ENCODE measurements at places on chromosomes 1 and 21. TPM values are rescaled to one million over a fixed set of nuclear protein-coding genes. Genes with fewer than 3 reads are reported as not detected.

DNA sequence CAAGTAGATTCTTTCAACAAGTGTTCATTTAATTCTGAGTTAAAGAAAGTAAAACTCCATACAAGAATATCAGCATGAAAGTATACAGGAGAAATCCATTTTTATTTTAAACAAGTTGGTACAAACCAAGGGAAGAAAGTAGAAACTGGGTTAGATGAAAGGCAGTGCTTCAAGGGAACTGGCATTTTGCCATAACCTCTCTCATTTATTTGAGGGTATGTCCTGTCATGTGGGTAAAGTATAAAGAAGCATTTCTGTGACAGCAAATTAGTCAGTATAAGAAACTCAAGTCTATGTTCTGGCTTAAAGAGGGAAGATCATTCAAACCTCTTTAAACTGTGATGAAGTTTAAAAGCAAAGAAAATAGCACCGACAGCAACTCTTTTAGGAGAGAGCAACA, 32.0 kb downstream of the OLFM3 start:
- DNase-seq, result no peak

Gene PDC
- not detected for total RNA-seq

Gene SLC6A9
- 20.2 TPM for total RNA-seq

DNA sequence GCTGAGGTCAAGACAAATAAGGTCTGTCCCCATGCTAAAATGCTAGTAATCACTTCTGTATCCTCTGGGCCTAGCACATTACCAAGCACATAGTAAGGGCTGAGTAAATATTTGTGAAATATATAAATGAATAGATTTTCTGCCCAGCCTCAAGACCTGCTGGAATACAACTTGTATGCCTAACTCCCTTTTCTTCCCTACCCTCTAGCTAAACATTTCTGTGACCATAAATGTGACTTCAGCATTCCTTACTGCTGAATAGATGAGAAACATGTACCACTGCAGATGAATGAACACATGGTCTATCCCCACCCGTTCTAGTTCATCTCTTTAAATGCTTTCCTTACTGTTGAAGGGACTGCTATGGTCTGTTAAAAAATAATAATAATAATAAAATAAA, 209.0 kb upstream of the HOOK1 start:
- DNase-seq, result no peak

Gene ADORA1
- total RNA-seq, result 88.5 TPM

Gene CDA
- total RNA-seq, result 2.6 TPM

- no peak for DNase-seq
Observed at GRCh38 chr1:13708380-13708982, 8.5 kb downstream of the PRDM2 start.

DNA sequence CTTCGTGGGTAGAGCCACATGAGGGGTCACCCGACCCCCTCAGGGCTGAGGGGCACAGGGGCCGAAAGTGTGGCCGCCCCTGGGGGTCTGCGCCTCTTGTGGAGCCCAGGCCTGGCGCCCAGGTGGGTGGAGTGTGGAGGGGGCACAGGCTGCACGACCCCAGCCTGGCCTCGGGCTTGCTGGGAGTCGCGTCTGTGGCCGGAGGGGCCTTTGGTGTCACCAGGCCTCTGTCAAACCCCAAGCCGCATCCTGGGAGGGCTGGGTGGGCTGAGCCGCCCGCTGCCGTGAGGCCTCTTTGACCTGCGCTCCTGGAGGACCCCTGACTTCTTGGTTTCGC, 60.7 kb downstream of the FAAP20 start:
- no peak for DNase-seq

DNA sequence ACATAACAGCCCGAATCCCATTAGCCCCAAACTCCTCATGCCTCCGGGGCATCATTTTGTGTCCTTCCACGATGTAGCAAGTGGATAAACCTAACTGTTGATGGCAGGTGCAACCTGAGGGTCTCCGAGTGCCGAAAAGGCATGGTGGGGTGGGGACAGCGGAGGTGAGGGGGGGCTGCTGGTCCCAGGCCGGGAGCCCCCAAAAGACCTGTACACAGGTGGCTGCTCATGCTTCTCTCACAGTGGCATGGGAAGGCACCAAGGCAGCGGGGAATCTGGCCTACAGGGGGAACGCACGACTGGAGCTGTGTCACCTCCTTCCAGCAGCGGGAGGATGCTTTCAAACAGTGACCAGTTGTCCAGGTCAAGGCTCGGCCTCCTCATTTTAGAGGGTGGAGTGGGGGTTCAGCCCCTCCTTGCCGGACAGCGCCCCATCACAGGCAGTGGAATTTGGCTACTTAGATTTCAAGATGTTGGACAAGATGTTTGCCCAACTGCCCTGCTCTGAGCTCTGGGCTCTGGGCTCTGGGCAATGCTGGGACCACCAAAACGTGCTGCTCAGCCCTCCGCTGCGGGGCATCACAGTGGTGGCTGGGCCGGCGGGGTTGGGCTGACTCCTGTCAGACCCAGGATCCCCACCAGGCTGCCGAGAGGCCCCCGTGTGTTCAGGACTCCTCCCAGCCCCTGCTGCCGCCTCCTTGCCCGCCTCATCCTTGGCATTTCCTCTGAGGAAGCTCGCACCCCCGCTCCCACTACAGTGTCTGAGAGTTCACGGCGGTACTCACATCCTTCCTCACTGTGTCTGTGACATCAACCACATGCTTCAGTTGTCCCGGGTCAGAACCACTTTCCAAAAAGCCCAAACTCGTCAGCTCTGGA, 7.6 kb downstream of the DNMT3L start:
- DNase-seq, result no peak

- DNase-seq, result no peak
Observed at GRCh38 chr1:244248426-244248825, 197.3 kb downstream of the ZBTB18 start.

DNA sequence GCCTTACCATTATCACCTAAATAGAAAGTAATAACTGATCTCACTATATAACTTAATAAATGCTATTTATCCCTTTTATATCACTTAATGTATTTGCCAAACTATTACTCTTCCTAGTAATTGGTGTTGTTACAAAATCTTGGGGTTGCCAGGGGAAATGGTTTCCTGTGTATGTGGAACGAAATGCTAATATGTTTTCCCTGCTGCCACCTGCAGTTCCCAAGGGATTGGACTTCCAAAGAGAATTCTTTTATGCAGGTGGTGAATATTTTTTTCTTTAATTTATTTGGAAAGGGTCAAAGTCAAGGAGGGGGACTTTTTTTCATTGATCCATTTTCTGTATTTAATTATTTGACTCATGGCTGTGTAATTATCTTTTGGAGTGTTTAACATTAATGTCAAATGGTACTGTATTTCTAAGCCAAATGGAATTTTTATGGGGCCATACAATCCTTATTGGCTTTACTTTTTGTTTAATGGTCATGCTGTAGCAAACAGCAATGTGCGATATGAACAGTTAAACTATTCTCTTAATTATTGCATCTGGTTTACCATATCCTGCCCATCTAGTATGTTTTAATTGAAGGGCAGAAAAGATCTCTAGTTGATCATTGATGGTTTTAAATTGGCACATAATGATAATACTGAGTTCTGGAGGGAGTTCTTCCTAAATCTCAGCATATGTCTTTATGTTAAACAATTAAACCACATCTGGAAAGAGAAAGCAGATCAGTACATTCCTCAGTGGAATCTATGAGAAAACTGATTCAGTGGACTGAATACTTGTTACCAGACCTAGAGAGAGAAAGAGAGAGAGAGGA, 486.3 kb downstream of the TTLL7 start:
- no peak for DNase-seq

Gene VANGL2
- total RNA-seq, result 7.2 TPM

- no peak for DNase-seq
Observed at GRCh38 chr1:183238071-183238470, 52.0 kb downstream of the LAMC2 start.

DNA sequence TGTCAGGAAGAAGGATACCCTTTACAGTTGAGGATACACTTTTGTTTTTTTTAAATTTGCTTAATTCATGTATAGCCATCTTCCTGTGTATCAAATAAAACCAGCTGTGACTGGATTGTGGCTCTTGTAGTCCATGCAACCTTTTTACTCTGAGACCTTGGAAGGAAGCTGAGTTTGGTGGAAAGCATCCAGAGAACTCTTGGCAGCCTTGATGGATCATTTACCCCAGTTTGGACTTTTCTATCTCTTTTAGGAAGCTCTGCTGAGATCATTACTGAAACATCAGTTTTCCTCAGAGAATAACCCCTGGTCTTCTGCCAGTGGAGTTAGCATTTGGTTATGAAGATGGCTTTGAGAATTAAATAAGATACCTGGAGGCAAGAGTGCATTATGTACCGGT, 21.2 kb upstream of the APOBEC4 start:
- no peak for DNase-seq

DNA sequence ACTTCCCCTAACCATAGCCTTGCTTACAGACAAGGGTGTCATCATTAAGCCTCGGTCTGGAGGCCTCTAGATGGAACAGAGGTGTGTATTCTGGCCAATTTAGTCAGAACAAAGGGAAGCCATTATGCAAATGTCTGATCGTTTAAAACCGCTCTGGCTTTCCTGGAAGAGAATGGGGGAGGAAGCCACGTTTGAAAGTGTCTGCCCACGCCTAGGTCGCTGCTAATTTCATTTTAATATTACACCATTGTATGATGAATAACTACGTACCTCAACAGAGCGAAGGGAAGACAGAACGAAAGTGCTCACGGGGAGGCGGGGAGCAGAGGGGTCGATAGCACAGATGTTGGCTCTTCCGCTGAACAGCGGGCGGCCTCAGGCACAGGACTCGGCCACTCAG, 41.1 kb upstream of the CSF3R start:
- no peak for DNase-seq

DNA sequence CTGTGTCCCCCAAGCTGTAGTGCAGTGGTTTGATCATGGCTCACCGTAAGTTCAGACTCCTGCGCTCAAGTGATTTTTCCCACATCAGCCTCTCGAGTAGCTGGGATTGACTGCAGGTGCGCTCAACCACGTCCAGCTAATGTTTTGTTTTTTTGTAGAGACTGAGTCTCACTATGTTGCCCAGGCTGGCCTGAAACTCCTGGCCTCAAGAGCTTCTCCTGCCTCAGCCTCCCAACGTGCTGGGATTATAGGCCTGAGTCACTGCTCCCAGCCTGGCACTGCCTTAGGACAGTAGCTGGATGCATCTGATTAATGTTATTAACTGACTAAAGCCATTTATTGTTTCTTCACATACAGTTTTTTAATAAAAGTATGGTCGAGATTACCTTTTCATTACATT, 40.2 kb downstream of the RNF11 start:
- no peak for DNase-seq

Gene LYPD8
- 7.2 TPM for total RNA-seq

Gene CACHD1
- total RNA-seq, result 18.4 TPM

Gene FCGR2B
- 0.33 TPM for total RNA-seq

Gene TCEA3
- total RNA-seq, result 4.4 TPM

Gene PPIAL4G
- 0.96 TPM for total RNA-seq

DNA sequence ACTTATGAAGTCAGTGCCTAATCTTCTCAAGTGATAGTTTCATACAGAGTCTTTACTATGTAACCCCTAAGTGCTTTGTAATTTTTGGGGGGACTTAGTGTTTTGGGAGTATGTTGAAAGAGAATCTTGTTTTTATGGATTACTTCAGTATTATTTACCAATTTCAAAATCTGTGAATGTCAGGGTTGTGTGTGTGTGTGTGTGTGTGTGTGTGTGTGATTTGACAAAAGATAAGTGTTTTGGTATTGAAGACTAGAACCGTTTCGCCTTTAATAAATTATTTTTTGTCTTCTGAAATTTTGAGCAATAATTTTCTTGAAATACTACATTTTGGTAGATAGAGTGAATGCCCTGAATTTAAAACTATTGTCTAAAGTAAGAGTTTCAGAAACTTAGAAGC, 5.8 kb downstream of the MAGI3 start:
- no peak for DNase-seq

Gene GPX7
- 6.0 TPM for total RNA-seq

Gene OR6K3
- not detected for total RNA-seq

Gene KIAA1614
- total RNA-seq, result 11.7 TPM

GRCh38 chr1:179831852-179832699, 45.5 kb downstream of the TOR1AIP2 start:
- no peak for DNase-seq

Gene ELF3
- 0.83 TPM for total RNA-seq

DNA sequence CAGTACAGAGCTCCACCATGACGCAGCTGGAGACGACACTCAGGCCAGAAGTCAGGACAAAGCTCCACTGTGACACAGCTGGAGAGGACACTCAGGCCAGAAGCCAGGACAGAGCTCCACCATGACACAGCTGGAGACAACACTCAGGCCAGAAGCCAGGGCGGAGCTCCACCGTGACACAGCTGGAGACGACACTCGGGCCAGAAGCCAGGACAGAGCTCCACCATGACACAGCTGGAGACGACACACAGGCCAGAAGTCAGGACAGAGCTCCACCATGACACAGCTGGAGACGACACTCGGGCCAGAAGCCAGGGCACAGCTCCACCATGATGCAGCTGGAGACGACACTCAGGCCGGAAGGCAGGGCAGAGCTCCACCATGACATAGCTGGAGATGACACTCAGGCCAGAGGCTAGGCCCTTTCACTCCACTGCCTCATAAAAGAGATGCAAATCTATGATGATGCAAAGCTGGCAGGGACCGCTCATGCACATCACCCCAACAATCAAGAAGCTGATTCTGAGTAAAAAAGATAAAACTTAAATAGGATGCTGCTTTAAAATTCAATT, 13.6 kb upstream of the OR2B11 start:
- DNase-seq, result no peak

Gene EFNA3
- total RNA-seq, result 26.4 TPM

GRCh38 chr1:201551877-201552731, 13.2 kb downstream of the NAV1 start:
- DNase-seq, result peak; percentile 76

GRCh38 chr1:163170331-163170730, 32.4 kb downstream of the RGS5 start:
- no peak for DNase-seq

Gene KPNA6
- 75.3 TPM for total RNA-seq

GRCh38 chr1:201275253-201275666, 8.0 kb upstream of the PKP1 start:
- DNase-seq, result no peak

- no peak for DNase-seq
Observed at GRCh38 chr1:151915061-151915686, 5.9 kb upstream of the THEM4 start.

Gene TPTE
- not detected for total RNA-seq

GRCh38 chr1:14954210-14954609, 199.3 kb upstream of the TMEM51 start:
- no peak for DNase-seq

Gene MTF2
- 35.7 TPM for total RNA-seq

- DNase-seq, result no peak
Observed at GRCh38 chr1:212218911-212219310, 66.3 kb upstream of the PPP2R5A start.

Gene ST6GALNAC5
- 62.5 TPM for total RNA-seq

Measured in dorsolateral prefrontal cortex (tissue), 122 donors.